ENCODE measurements at places on chromosomes 11 and 22.
A peak's percentile ranks its signal among the peaks of the same experiment; 100 is the strongest.

GRCh38 chr22:43566561-43567332 is 154.9 kb downstream of the MPPED1 start:
- no peak for DNase-seq

GRCh38 chr11:10902301-10903063 is 44.6 kb upstream of the ZBED5 start:
- no peak for DNase-seq

- DNase-seq, result no peak
Measured at GRCh38 chr11:126927623-126928022, 72.9 kb downstream of the KIRREL3 start.

DNA sequence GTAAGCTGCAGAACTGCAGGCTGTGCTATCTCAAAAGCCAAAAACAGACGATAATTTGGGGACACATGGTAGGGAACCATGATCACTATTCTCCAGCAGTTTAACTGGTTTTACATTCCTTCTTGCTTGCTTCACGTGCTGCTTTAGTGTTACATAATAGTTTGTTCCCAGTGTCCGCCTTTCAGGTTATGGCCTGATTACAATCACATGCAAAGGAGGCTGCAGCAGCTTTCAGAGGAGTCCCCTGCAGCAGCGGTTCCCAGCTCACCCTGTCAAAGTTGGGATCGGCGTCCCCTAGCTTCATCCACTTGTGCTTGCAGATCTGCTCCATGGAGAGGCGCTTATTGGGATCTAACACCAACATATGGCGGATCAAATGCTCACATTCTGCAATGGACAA is 39.2 kb upstream of the APOA1 start:
- DNase-seq, result no peak

DNA sequence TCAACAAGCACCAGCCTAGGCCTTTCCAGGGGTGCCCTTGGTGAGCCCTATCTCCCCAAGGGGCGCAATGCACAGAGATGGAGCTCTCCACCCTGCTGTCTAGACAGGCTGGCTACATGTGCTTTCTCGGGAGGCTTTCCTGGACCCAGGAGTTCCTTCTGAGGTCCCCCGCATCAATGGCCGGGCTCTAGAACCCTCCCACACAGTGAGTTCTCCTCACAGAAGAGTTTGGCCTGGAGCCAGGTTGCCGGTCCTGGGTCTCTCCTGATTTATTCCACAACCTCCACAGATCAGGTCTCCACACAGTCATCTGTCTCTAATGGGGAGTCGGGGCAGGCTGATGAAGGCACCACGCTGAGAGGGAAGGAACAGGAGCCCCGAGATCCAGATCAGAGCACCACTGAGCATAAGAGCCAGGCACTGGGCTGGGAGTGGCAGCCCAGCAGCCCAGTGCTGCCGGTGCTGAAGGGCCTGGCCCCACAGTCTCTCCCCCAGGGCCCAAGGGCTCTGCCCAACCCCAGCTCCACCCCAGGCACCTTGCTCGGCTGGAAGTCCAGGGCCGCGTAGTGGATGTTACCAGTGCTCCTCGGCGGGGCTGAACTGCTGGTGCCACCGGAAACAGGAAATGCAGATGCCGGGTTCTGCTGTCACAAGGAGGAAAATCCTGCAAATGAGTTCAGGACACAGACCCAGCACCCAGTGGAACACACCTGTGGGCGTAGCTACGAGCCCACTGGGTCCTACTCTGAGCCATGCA is 44.7 kb downstream of the GAB4 start:
- DNase-seq, result no peak

DNA sequence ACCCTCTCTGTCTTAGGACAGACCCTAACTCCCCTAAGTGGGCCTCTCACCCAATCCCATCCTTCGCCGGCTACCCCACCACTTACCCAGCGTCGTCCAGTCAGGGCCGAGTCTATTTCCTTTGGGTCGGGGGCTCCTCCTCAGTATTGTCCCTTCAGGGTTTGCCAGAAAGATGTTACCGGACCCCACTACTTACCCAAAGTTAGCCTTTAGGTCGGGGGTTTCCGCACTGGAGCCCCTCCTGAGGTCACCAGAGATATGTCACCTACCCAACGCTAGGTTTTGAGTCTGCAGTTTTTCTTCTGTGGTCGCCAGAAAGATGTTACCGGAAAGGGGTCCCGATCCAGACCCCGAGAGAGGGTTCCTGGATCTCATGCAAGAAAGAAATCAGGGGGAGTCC is 17.9 kb upstream of the B4GALNT4 start:
- no peak for DNase-seq

- DNase-seq, result no peak
Measured at GRCh38 chr11:95922099-95922498, 1.8 kb downstream of the MTMR2 start.

DNA sequence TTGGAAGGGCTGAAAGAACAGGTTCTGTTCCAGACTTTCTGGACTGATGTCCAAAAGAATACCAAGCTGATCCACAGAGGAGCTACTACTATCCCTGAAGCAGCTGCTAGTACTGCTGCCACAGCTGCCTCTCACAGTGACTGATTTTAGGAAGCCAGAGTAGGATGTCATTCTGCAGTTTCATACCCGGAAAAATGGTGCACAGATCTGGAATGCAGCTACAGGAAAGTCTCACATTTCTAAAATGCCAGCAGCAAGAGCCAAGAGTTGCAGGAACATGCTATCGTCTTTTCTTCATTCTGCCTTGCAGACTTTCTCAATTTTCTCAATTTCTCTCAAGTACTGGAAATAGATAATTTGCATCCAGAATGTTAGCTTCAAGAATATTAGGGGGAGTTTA is 19.4 kb upstream of the CCDC179 start:
- no peak for DNase-seq

GRCh38 chr11:69854713-69855112 is 35.5 kb upstream of the FGF3 start:
- DNase-seq, result peak; percentile 23

DNA sequence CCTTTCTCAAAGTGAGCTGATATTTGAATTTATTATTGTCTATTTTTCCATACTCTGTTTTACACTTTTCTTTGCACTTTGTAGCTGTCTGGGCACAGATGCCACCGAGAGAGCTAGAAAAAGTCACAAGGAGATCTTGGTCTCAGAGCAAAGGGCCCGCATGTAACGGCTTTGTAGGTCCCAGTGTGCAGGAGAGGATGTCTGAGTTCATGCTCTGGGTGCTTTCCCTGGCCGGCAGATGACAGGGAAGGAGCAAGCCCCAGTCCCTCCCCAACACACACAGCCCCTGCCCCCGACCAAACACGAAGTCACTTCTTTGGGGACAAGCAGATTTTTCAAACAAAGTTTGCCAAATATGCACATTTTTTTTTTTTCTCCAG is 55.8 kb downstream of the SMIM38 start:
- DNase-seq, result no peak

DNA sequence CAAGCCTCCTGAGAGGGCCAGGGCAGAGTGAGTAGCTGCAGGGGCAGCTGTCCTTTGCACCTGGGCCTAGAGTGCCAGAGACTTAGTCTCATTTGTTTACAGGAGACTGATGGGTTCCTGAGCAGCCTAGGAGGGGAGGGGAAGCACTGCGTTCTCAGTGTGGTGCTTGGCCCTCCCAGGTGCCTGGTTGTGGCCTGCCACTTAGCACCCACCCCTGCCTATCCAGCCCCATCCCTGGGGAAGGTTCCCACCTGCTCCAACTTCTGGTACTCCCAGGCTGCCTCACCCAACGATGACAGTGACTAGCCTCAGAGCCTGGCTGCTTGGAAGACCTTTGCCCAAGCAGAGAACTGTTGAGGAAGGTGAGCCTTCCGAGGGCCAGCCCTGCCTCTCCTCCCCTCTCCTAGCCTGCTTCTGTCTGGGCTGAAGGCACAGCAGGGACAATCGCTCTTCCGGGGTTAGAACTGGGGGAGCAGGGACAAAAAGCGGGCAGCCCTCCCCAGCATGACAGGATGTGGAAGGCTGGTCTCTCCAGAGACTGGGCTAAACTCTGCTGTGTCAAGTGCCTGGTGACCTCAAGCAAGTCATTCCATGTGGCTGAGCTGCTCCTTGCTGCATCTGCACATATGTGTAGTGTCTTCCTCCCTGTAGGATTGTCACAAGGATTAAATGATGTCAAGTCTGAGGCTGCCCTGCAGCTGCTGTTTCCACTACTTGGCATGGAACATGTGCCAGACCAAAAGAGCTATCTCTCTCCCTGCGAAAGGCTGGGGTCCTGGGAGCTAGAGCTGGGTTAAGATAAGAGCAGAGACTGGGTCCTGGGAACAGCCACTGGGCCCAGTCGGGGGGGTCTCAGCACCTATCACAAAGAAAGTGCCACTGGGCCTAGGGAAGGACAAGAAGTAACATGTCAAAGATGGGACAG is 9.9 kb downstream of the KCNQ1OT1 start:
- no peak for DNase-seq

- DNase-seq, result no peak
Measured at GRCh38 chr11:16738947-16739815, 734 bp downstream of the C11orf58 start.

DNA sequence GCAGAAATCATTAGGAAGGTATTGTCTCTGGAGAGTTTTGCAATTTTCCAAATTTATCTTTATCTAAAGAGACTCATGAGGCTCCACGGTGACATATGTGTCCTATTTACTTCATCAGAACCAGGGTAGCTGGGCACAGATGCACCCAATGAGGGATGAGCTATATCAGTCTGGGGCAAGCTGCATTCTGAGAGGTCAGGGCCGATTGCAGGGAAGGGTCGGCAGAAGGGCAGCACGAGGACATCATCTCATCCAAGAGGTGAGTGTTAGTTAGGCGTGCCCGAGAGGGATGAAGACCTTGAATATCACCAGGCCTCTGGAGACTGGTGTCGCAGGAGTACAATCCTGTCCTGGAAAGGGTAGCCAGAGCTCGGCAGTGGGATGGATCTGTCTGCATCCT is 41.0 kb upstream of the SPON1 start:
- DNase-seq, result no peak

DNA sequence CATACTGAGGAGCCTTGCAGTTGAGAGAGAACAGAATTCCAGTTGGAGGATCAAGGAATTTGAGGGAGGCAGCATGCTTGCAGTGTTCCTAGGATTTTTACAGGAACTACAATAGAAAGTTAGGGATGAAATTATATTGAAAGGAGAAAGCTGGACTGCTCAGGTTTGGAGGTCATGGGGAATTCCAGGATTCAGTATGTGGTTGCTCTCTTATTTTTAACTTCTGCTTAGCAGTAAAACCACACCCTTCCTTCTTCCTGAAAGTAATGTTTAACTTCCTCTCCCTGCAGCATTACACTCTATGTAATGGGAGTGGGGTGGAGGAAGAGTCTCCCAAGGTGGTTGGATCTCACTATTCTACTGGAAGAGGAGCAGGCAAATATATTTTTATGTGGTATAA is 31.3 kb downstream of the CTNND1 start:
- DNase-seq, result no peak

DNA sequence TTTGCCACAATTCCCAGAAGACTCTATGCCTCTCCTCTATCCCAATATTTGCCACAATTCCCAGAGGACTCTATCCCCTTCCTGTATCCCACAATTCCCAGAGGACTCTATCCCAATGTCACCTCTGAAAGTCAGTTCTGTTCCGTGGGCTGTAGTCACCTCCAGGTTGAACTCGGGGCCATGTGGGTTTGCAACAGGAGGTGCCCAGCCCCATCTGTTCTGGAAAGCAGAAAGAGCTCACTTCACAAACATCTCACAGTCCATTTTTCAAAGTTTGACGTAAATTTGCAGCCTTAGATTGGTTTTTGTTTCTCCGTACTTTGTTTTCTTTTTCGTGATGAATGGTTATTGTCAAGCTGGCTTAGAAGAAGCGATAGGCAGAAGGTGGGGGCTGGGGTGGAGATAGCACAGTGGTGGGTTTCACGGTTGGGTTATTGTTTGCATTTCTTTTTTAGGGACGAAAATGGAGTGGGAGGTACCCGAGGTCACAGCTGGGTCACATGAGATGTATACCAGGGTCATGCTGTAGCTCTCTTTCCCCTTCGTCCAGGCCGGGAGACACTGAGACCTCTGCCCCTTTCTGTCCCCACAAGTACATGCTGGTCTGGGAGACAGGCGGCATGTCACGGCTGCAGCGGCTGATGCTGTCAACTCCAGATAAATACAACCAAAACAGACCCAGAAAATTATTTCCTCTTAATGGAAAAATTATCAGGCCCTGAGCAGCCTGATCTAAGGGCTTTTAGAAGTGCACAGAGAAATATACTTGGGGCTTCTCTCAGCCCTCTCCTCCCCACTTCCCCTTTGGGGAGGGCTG is 374.5 kb downstream of the CADM1 start:
- DNase-seq, result no peak

- no peak for DNase-seq
Measured at GRCh38 chr22:46549971-46550641, 12.7 kb upstream of the CELSR1 start.

DNA sequence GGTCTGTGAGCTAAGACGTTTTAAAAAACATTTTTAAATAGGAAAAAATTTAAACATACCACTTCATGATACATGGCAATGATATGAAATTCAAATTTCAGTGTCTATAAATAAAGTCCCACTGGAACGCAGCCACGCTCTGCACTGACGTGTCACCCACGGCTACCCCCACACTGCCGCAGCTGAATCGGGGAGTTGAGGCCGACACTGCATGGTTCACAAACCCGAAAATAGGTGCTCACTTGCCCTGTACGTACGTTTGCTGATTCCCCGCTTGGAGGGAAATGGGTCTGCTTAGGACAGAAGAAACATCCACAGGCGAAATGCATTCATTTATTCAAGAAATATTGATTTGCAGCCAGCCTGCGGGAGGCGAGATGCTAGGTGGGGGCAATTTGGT is 1342.3 kb downstream of the TBC1D22A start:
- DNase-seq, result no peak

- no peak for DNase-seq
Measured at GRCh38 chr22:25027043-25027906, 74.8 kb downstream of the KIAA1671 start.

GRCh38 chr22:46471901-46472721 is 65.3 kb downstream of the CELSR1 start:
- no peak for DNase-seq

GRCh38 chr22:42500161-42500835 is 19.3 kb downstream of the RRP7A start:
- peak; percentile 11 for DNase-seq

DNA sequence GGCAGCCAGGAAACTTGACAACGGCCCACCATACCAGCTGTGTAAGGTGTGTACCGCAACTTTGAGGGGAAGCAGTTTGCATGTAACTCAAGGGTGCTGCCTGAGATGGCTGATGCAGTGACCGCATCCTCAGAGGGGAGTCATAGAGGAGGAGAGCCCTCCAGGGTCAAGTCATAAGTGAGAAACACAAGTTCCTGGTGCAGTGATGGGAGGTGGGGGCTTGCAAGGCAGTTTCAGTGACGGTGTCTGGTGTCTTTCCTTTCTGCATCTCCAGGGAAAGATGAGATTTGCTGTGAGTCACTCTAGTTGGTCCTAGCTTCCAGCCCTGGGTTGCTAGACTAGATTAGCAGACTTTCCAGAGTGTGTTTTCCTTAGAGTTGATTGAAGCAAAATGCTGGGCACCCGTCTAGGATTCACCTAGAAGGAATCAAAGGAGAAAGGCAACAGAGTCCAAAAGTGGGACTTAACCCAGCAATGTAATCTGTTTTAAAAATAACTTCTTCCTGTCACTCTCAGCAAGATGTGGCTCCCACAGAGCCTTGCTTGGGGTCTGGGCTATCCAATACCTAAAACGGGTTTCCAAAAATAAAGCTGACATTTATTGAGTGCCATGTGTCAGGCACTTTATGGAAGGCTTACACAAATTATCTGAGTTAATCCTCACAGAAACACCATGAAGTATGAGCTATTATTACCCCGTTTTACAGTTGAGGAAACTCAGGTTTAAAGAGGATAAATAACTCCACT is 265.4 kb upstream of the PLET1 start:
- no peak for DNase-seq

- DNase-seq, result no peak
Measured at GRCh38 chr11:96990914-96991313, 601.1 kb downstream of the JRKL start.

GRCh38 chr11:43908191-43908590 is 27.6 kb downstream of the ALKBH3 start:
- no peak for DNase-seq

Measured in stromal cell of bone marrow (primary cell).